HS-27A (cell line): ENCODE measurements at places on chromosomes 5 and 9.
A peak's percentile ranks its signal among the peaks of the same experiment; 100 is the strongest.

- DNase-seq, result no peak
Observed at GRCh38 chr9:114396558-114397218, 8.9 kb upstream of the AKNA start.

GRCh38 chr5:113380807-113381326 is 53.9 kb downstream of the TSSK1B start:
- DNase-seq, result no peak

DNA sequence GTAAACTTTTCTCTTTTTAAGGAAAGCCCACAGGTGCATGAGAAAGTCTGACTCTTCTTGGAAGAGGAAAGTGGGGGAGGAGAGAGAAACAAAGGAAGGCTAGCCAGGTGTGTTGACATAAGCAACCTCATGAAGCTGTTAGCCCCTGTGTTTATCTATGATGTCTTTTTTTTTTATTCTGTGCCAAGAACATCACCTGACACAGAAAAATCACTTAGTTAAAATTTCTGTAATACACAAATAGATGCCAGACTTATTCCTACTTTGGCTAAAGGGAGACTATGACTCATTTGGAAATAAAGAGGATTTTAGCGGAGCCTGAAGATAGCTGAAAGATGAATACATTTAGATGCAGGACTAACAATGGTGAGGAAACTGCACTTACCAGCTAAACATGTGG is 58.3 kb downstream of the BAAT start:
- DNase-seq, result no peak

DNA sequence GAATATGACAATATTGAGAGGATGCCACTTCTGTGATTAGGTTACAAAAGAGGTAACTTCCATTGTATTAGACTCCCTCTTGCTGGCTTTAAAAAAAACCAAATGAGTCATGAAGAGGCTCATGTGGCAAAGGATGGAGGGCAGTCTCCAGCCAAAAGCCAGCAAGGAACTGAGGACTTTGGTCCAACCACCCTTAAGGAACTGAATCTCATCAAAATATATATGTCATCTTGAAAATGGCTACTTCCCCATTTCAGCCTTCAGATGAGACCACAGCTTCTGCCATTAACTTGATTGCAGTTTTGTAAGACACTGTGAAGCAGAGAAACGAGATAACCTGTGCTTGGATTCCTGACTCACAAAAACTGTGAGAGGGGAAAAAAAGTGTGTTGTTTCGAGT is 15.5 kb upstream of the TRIM32 start:
- no peak for DNase-seq

GRCh38 chr9:7103771-7104170 is 346.0 kb downstream of the KDM4C start:
- DNase-seq, result no peak

DNA sequence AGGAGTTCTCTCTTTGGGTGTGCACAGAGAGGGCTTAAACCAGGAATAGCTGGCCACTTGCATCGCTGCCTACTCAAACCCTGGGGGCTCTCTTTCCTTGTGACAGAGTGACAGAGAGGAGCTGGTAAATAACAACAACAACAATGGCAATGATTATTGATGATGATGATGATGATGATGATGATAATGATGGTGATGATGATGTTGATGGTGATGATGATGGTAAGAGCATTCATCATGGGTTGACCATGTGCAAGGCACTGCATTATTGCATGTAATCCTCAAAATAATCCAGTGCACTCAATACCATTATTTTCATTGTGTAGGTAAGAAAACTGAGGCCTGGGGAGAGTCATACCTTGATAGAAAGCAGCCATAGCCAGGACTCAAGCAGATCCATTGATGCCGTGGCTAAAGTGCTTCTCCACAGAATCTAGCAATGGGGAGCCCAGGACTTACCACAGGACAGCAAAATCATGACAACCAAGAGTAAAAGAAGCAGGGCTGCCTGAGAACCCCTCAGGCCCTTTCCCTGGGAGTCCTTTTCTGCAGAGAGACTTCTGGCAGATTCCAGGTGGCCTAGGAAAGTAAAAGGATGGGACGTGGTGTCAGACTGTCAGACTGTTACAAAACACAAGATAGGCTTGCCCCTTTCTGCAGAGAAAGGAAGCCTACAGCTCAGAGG is 4.8 kb downstream of the FOXI1 start:
- DNase-seq, result no peak

DNA sequence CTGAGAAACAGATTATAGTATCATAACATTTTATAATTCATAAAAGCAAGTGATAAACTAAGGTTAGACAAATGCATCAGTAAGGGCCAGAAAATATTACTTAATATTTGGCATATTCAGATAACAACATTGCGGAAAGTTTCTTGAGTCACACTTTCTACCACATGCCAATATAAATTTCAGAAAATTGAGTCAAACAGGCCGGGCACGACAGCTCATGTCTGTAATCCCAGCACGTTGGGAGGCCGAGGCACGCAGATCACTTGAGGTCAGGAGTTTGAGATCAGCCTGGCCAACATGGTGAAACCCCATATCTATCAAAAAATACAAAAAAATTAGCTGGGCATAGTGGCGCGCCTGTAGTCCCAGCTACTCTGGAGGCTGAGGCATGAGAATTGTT is 47.1 kb downstream of the SLC38A9 start:
- no peak for DNase-seq

GRCh38 chr5:66230551-66230950 is 86.5 kb downstream of the SREK1 start:
- DNase-seq, result no peak

GRCh38 chr5:52554293-52554692 is 233.4 kb upstream of the ITGA1 start:
- no peak for DNase-seq

DNA sequence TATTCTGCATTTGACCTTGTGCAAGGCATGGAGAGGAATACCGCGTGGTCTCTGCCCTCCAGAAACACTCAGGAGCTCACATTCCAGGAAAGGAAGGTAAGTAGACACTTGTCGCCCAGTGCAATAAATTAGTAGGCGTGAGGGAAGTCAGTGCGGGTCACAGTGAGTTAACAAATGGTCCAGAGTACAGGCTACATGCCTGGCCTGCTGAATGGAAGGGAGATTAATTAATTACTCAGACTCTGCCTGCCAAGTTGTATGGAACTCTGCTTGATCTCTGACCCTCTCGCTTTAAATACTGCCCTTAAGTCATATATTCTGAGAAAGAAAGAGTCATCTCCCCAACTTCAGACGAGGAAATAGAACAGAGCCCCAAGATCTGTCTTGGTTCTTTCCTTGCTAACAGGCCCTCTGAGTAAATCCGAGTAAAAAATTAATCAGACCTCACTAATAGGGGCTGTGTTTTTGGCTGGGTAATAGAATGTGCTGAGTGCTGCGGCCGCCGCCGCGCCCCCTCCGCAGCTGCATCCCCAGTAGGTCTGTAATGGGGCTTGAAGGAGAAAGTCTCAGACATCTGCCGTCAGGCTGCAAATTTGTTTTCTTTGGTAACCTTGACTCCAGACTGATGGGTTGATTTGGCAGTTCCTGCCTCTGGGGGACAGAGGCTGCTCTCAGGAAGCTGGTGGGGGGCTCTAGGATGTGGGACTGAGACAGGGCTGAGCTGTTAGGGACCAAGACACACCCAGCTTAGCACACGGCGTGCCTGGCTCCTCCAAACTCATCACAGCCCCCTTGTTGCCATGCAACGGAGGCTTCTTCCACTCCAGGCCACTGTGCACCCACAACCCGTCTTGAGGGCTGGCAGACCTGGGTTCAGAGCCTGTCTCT is 144.4 kb downstream of the NSG2 start:
- DNase-seq, result no peak

DNA sequence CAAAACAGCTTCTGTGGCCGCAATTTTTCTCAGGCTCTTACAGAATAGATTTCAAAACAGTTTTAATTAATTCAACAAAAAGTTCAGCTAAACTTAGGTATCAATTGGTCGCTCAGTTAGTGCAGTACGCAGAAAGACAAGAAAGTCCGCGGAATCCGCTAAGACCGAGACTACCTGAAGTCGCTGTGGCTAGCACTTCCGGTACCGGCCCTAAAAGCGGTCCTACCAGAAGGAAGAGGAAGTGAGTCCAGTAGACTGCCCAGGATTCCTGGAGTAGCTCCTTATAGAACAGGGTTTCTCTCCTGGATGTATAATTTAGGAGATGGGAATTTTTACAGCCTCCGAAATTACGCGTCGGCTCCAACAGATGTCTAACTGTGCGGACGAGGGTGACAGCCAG is 16.6 kb upstream of the PCDHB2 start:
- no peak for DNase-seq

DNA sequence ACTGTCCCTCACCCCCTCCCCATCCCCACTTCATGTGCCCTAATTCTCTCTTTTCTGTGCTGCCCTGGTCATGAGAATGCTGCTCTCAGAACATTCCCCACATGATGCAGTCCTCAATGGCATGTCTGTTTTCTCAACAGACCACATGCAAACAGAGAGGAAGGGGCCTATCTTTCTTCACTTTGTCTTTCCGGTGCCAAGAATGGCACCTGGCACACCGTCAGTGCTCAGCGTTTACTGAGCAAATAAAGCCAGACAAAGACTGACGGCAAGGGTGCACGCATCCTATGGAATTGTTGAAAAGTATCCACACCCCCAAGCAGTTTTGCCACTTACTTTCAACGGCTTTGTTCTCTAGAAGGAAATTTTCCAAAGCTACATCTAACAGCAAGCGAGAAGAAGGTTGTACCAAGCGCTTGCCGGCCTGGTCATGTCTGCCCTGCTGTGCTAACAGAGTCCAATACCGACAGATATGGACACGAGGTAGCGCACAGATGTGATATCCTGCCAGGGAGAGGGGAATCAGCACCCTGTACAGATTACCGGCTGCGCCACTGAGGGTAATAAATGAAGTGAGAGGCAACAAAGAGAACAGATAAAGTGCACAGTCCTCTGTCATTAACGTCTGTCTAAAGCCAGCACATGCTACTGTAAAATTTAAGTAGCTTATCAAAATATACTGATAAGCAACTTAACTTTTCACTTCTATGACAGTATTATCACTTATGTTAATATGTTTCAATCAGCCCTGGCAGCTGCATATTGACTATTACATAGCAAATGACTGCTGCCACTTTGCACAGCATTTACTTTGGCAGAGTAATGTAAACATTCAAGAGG is 251.7 kb downstream of the DENND1A start:
- DNase-seq, result no peak

GRCh38 chr5:135032999-135033861 is 798 bp downstream of the PITX1 start:
- DNase-seq, result peak; percentile 30

GRCh38 chr5:87185838-87186237 is 81.8 kb upstream of the RASA1 start:
- no peak for DNase-seq

- no peak for DNase-seq
Observed at GRCh38 chr9:71285191-71285656, 163.8 kb upstream of the TRPM3 start.

- no peak for DNase-seq
Observed at GRCh38 chr9:126615791-126616447, 2.2 kb downstream of the LMX1B start.

- DNase-seq, result no peak
Observed at GRCh38 chr5:167104351-167104750, 1187.1 kb upstream of the WWC1 start.

GRCh38 chr5:83973925-83974815 is 253.5 kb upstream of the HAPLN1 start:
- no peak for DNase-seq

- DNase-seq, result no peak
Observed at GRCh38 chr9:13992138-13993088, 321.5 kb downstream of the NFIB start.

GRCh38 chr5:142478113-142478512 is 153.3 kb upstream of the SPRY4 start:
- DNase-seq, result no peak

DNA sequence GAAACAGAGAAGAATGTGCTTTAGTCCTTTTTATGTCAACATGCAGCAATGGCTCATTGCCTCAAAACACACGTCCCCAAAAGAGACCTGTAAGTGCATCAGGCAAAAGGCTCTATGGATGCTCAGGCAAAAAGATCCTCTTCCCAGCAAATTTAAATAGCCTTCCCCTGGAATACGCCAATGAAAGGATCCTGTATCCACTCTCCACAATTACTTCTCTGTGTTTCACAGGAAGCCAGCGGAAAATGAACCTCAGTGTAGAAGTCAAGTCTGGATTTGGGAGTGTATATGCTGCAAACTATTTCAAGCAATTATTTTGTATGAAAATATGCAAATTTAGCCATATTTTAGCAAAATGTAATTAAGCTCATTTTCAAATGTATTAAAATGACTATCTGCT is 217.9 kb downstream of the EPB41L4A start:
- no peak for DNase-seq

- DNase-seq, result no peak
Observed at GRCh38 chr5:37926732-37927131, 86.9 kb upstream of the GDNF start.
